ENCODE measurements at places on chromosomes 3 and 15.

DNA sequence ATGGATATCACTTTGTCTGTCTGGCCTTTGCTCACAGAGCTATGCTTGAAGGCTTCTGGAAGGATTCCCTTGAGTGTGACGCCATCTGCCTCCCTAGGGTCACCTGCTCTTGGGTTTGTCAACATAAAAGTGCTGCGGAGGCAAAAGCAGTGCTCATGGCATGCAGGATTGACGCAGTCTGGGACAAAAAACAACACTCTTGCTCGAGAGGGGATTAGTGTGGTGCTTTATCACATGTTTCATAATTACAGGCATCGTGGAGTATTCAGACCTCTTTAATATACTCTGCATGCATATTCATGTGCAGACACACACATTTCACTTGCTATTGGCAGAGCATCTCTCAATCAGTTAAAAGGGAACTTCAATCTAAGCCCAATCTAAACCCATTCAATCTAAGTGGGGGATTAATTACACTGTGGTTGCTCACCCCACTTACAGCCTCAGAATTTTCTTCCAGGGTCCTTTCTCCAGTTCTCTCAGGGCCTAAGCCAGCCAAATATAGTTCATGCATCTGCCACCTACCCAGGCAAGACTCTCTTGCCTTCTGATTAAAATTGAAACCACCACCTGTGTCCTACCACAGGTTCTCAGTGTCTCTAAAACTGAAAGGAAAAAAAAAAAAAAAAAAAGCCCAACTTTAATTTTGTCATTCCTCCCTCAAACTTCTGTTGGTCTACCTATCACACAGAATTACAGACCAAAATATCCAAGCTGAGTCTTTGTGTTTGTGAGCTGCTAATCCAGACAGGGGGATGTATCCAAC is 75.6 kb downstream of the BFSP2 start:
- no peak for DNase-seq

- DNase-seq: no peak
These were observed 165.8 kb downstream of the ERC2 start for GRCh38 chr3:56302417-56302816.

DNA sequence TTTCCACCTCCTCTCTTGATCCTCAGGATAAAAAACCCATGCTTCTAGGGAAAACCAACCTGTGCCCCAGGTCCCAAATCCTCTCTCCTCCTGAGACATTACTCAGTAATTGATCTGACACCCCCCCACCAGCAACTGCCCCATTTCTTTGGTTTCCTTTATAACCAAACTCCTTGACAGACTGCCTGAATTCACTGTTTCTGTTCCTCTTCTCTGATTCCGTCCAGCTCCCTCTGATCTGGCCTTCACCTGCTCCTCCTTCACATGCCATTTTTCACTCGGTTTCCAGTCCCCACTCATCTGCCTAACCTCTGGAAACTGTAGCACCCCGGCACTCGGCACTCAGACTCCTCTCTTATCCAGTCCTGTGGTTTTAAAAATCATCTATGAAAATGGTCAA is 2.1 kb downstream of the CCDC51 start:
- no peak for DNase-seq

GRCh38 chr3:142943870-142944269 is 19.6 kb downstream of the PAQR9 start:
- DNase-seq: no peak

- no peak for DNase-seq
These were observed 17.2 kb downstream of the ARRDC4 start for GRCh38 chr15:97977734-97978133.

GRCh38 chr3:113963879-113964278 is 16.1 kb downstream of the ZDHHC23 start:
- no peak for DNase-seq

GRCh38 chr3:159911664-159912037 is 77.0 kb upstream of the IL12A start:
- DNase-seq: no peak

- DNase-seq: no peak
These were observed 3.2 kb downstream of the MASP1 start for GRCh38 chr3:187288131-187288854.

GRCh38 chr15:29379647-29380046 is 110.0 kb upstream of the NSMCE3 start:
- no peak for DNase-seq

- no peak for DNase-seq
These were observed 310.8 kb downstream of the SHQ1 start for GRCh38 chr3:72537448-72537847.

- DNase-seq: no peak
These were observed 136.1 kb upstream of the RBMS3 start for GRCh38 chr3:29144807-29145206.

GRCh38 chr15:95624616-95625361 is 705.7 kb upstream of the NR2F2 start:
- no peak for DNase-seq

- no peak for DNase-seq
These were observed 97.2 kb upstream of the TMCO5A start for GRCh38 chr15:37837276-37837675.

DNA sequence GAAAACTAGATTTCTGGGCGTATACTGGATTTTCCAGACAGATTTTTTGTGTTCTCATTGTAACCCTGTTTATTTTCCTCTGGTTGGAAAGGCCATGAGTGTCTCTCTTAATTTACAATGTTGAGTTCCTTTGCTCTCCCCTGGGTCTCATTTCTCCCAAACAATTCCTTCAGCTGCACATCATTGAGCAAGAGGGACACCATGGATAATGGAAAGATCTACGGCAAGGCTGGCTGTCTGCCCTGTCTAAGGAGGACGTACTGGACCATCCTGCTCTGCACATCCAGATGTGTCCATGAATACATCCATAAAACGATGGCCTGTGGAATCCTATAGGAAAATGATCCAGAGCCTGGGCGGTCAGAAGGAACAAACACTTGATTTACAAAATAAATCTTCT is 258.1 kb upstream of the MCTP2 start:
- no peak for DNase-seq

DNA sequence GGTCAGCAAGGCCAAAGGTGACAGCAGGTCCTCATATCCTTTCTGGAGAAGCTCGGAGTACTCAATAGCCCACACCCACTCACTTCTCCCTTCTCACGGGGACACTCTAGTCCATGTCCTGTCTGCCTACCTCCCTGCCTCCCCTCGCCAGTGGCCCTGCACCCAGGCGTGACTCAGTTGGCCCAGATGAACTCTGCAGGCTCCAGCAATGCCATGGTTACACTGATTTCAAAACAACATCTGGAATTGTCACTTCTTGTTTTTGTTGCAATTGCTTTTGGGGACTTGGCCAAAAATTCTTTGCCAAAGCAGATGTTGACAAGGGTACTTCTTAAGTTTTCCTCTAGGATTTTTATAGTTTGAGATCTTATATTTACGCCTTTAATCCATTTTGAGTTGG is 13.0 kb downstream of the IL16 start:
- no peak for DNase-seq

GRCh38 chr3:184169896-184170875 is 4.5 kb upstream of the AP2M1 start:
- no peak for DNase-seq

- DNase-seq: no peak
These were observed 105.1 kb downstream of the MEX3B start for GRCh38 chr15:81940467-81941451.

GRCh38 chr3:171511450-171511849 is 51.2 kb upstream of the TNIK start:
- DNase-seq: no peak

GRCh38 chr3:39282057-39282456 is 2.2 kb upstream of the CX3CR1 start:
- no peak for DNase-seq

- DNase-seq: no peak
These were observed 7.8 kb upstream of the VGLL4 start for GRCh38 chr3:11651477-11651876.

GRCh38 chr3:169841171-169841570 is 28.5 kb upstream of the LRRC34 start:
- DNase-seq: no peak

DNA sequence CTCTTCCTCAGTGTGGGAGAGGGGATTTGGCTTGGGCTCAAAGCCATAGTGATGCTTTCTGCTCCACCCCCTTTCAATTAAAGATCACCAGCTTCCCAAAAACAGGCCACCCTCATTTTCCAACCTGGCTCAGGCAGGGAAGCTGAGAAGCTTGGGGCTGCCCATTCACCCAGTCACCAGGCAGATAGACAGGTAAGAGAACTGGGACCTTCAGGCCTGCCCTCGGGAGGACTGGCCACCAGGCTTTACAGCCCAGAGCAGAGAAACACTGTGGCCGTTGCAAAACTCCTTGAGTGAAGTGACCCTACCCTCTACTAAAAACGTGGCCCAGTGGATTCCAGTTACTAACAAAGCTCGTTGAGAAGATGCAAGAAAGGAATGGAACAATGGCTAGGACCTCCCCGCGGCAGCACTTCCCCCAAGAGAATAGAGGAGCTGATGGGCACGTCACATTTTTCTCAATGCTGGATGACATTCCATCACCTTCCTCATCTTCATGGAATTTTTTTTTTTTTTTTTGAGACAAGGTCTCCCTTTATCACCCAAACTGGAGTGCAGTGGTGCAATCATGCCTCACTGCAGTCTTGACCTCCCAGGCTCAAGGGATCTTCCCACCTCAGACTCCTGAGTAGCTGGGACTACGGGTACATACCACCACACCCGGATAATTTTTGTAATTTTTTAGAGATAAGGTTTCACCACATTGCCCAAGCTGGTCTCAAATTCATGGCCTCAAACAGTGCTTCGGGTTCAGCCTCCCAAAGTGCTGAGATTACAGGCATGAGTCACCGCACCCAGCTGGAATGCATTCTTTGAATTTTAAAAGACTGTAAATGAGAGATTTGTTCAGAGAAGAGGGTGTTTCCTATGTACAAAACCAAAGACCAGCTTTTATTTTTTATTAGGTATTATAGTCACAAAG is 37.9 kb downstream of the LIPC start:
- no peak for DNase-seq

DNA sequence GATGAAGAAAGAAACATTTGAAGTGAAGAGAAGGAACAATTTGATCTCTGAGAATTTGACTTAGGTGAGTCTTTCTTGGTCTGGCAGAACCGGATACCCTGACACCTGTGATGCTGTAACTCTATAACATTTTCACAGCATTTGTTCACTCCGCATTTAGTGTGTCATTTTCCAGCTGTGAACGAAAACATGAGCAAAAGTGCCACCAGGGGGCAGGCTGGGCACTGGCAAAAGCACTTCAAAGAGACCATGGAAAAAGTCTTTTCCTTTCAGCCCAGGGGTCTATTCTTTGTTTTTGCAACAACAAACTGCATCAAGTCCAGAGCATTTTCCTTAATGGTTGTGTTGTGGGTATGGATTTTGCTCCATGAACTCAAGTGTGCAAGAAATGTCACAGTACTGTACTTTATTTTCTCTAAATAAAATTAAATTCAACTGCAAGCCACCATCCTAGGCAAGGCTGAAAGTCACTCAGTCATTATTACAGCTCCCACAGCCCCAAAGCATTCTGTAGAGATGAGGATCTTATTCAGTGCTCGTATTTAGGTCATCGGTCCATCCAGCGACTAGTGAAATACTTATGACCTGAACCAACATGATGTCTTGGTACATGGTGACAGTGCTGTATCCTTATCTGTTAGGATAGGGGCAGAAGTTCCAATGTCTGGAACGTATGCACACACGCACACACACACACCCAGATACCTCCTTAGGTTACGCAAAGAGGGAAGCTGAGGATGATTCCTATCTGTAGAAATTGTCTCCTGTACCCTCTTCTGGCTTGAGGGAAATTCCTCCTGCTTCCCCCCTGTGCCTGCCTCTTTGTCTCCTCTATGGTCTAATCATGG is 125.5 kb downstream of the GADL1 start:
- DNase-seq: peak; percentile 64

GRCh38 chr3:177916461-177916860 is 619.8 kb upstream of the KCNMB2 start:
- no peak for DNase-seq

- peak; percentile 74 for DNase-seq
These were observed 131.5 kb upstream of the SATB1 start for GRCh38 chr3:18556503-18557135.

GRCh38 chr3:3578718-3579117 is 220.5 kb upstream of the LRRN1 start:
- DNase-seq: no peak

DNA sequence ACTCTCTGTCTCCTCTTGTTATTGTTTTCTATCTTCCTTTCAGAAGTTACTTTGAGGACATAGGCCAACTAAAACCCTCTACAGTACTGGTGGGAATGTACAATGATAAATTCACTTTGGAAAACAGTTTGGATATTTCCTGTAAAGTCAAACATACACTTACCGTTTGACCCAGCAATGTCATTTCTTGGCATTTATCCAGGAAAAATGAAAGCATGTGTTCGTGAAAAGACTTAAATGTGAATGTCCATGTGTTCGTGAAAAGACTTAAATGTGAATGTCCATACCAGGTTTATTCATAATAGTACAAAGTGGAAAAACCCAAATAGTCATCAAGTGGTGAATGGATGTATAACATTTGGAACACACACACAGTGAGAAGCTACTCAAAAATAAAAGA is 361.5 kb upstream of the DPH6 start:
- no peak for DNase-seq
